Glutamatergic neuron (in vitro differentiated cells): ENCODE measurements at places on chromosomes 7 and 10. TPM values are rescaled to one million over a fixed set of nuclear protein-coding genes. Genes with fewer than 3 reads are reported as not detected.

The MAGI2 gene
- 64.2 TPM for total RNA-seq

The PDCD4 gene
- total RNA-seq: 149 TPM

- no peaks in the 10 kb centered on the region for H3K27me3 ChIP-seq
- H3K4me3 ChIP-seq: no peak overlapping the region
- no peak overlapping the region for H3K27ac ChIP-seq
- DNase-seq: no peak
- no peaks in the 10 kb centered on the region for H3K4me1 ChIP-seq
These were observed 287.8 kb downstream of the PHF14 start for GRCh38 chr7:11261470-11261869.

The SEC23IP gene
- 65.0 TPM for total RNA-seq

DNA sequence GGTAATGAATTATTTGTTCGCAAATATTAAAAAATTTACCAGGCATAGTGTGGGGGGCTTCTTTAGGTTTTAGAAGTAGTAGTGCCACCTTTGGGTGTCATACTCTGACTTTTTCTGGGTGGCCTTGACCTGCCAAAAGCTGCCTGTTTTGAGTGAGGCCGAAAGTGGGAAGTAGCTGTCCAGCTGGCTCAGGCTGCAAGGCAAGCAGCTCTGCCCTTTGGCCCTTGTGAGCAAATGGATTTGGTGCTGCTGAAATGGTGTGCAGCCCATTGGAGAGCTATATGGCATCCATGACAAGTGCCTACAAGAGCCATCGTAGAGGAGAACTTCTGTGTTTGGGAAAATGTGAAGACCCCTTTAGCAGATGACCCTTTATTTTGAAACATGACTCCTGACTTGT, 20.2 kb upstream of the ICA1 start:
- no peak overlapping the region for H3K4me3 ChIP-seq
- H3K36me3 ChIP-seq: no peaks in the 10 kb centered on the region
- no peaks in the 10 kb centered on the region for H3K4me1 ChIP-seq
- no peak overlapping the region for H3K27ac ChIP-seq
- DNase-seq: no peak
- H3K27me3 ChIP-seq: no peaks in the 10 kb centered on the region

DNA sequence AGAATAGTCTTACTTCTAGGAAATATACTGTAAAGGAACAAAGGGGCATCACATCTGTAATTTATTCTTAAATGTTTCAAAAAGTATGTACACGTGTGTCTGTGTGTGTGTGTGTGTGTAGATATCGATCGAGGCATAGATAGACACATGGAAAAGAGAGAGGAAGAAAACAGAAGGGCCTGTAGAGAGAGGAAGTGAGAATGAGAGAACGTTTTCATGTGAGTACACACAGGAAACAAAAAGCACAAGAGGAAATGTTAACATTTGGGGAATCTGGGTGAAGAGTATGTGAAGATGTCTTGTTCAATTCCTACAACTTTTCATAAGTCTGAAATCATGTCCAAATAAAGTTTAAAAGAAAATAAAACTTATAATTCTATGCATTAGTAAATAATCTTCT, 286.5 kb upstream of the SORCS1 start:
- no peaks in the 10 kb centered on the region for H3K36me3 ChIP-seq
- DNase-seq: no peak
- H3K27ac ChIP-seq: no peak overlapping the region
- no peaks in the 10 kb centered on the region for H3K27me3 ChIP-seq
- H3K4me1 ChIP-seq: no peaks in the 10 kb centered on the region

The CPA2 gene
- not detected for total RNA-seq

The CTNNA3 gene
- 3.3 TPM for total RNA-seq

- H3K27ac ChIP-seq: no peak overlapping the region
- H3K36me3 ChIP-seq: peaks cover 5% of the 10 kb centered on the region
- DNase-seq: no peak
- H3K4me1 ChIP-seq: peaks cover 8% of the 10 kb centered on the region
These were observed 687.4 kb downstream of the PARD3 start for GRCh38 chr10:34127676-34128075.

- no peaks in the 10 kb centered on the region for H3K36me3 ChIP-seq
- DNase-seq: no peak
- no peaks in the 10 kb centered on the region for H3K4me1 ChIP-seq
- peaks cover 2% of the 10 kb centered on the region for H3K27me3 ChIP-seq
These were observed 880.6 kb downstream of the LRMDA start for GRCh38 chr10:76311752-76312636.

DNA sequence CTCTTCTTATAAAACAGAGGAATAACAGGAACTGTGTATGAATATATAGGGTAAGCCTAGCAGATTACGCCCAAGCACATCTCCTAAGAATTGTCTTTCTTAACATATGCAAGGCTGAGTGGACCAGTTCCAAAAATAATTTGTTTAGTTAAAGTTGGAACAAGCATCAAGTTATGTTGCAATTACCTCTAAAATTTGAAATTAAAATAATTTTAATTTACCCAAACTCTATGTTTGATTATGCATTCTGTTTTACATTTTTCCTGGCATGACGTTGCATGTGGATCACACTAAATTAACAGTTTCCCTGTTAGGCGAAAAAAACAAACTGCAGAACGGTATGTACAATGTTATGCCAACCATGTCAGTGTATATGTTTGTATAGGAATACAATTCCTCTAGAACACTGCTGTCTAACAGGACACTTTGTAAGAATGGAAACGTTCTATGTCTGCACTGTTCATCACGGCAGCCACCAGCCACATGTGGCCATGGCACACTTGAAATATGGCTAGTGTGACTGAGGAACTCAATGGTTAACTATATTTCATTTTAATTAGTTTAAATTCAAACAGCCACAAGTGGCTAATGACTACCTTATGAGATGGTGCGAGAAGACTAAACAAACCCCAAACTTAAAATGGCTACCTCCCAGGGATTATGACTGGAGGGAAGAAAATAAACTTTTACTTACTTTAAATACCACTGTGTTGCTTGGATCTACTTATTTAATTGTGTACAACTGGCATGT, 281.1 kb upstream of the KLF14 start:
- no peak for DNase-seq
- no peak overlapping the region for H3K27ac ChIP-seq
- no peaks in the 10 kb centered on the region for H3K36me3 ChIP-seq

DNA sequence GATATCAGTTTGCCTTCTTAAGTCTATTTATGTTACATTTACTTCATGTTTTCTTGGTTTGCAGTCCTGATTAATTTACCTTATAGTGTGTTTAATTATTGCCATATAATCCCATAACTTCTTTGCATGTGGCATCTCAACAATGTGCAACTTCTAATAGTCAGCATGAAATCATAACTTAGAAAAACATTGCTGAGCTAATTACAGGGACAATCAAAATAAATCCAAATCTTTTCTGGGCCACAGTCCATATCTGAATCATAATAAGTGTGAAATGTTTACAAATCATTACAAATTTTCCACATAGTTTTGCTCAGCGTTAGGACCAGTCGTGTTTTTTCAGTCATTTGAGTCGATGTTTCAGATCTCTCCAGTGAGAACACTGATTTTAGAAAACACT, 29.1 kb upstream of the CABCOCO1 start:
- no peak overlapping the region for H3K27ac ChIP-seq
- no peaks in the 10 kb centered on the region for H3K27me3 ChIP-seq
- no peaks in the 10 kb centered on the region for H3K4me1 ChIP-seq
- H3K4me3 ChIP-seq: no peak overlapping the region

DNA sequence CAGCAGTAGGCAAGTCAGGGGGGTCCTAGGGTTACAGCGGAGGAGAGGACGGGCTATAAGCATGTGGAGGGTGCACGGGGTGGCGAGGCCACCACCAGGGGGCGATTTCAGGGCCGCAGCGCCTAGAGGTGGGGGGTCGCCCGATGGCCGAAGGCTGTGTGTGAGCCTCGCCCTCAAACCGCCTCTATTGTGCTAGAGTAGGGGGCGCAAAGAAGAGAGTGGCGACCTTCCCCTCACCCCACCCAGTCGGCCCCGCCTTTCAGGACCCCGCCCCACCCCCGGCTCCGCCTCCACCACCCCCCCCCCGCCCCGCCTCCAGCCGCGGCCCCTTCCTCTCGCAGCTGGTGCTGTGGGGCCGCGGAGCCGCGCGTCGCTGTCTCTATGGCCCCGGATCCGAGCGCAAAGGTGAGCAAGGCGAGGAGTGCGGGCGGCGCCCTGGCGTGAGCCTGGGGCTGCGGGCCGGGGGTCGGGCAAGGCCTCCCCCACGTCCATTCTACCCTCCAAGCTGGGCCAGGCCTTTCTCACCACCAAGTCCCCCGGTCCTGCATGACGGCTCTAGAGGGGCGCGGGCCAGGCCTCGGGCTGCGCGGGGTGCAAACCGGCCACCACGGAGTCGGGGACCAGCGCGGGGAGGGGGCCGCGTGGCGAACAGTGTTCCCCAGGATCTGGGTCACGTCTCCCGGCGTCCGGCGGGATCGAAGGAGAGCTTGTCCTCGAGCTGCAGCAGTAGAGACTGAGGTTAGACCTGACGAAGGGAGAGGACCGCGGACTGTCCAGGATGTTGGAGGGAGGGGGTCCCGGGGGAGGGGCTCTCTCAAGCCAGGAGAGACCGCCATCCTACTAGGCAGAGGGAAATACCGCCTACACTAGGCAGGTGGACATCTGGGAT, at the start of gene SEMA4G:
TSS of gene SEMA4G (plus strand) at position 318 of the 889 bp plus-strand sequence. CDS start 3,409 bp downstream, outside the sequence.
- peak within 1 kb of the TSS; percentile 86 for H3K4me3 ChIP-seq
- peak; percentile 86 for DNase-seq
- H3K36me3 ChIP-seq: no peaks in the 10 kb centered on the region
- H3K27ac ChIP-seq: peak within 1 kb of the TSS; percentile 77
- H3K4me1 ChIP-seq: peaks cover 13% of the 10 kb centered on the region

The IGF2BP3 gene
- 47.0 TPM for total RNA-seq

DNA sequence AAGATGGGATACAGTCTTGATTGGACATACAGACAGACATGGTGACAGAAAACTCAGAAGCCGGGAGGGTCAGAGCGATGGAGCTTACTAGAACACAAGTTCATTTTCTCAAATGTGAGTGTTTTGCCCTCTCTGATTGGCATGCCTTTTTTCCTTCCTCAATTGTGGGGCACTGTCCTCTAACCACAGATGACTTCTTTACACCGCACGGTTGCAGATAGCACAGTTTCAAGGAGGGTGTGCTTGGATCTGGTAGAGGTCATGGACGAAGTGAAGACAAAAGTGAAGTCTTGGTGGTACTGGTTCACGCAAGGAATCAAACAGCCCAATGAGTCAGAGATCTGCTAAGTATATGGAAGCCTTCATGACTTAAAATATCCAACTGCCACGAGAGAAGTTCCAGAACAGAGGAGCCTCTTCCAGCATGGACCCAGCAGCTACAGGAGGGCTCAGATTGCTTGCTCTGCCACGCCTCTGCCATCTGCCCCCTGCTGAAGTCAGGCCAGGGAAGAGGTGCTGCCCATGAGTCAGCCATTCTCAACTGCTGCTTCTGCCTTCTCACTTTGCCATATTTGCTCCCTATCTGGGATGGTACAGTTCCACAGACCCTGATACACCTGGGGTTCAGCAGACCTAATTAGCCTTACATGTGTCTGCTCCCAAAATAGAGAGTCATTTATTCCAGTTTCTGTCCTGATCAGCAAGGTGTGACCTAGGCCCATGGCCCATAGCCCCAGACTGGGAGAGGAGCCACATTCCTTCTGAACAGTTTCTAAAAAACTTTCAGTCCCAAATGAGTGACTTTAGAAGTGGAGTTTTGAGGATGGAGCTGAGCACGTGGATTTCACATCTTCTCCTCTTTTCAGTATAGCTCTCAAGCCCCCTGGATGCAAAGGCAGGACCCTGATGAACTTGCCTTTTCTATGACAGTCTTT, 413.8 kb downstream of the KCNMA1 start:
- H3K27me3 ChIP-seq: peaks cover 2% of the 10 kb centered on the region
- DNase-seq: no peak
- no peaks in the 10 kb centered on the region for H3K4me1 ChIP-seq
- no peaks in the 10 kb centered on the region for H3K36me3 ChIP-seq
- H3K4me3 ChIP-seq: no peak overlapping the region

The NDUFA5 gene
- total RNA-seq: 84.4 TPM

GRCh38 chr10:71273506-71273905, 45.6 kb upstream of the SLC29A3 start:
- no peaks in the 10 kb centered on the region for H3K36me3 ChIP-seq
- peaks cover 23% of the 10 kb centered on the region for H3K4me1 ChIP-seq
- no peak overlapping the region for H3K4me3 ChIP-seq
- DNase-seq: no peak

DNA sequence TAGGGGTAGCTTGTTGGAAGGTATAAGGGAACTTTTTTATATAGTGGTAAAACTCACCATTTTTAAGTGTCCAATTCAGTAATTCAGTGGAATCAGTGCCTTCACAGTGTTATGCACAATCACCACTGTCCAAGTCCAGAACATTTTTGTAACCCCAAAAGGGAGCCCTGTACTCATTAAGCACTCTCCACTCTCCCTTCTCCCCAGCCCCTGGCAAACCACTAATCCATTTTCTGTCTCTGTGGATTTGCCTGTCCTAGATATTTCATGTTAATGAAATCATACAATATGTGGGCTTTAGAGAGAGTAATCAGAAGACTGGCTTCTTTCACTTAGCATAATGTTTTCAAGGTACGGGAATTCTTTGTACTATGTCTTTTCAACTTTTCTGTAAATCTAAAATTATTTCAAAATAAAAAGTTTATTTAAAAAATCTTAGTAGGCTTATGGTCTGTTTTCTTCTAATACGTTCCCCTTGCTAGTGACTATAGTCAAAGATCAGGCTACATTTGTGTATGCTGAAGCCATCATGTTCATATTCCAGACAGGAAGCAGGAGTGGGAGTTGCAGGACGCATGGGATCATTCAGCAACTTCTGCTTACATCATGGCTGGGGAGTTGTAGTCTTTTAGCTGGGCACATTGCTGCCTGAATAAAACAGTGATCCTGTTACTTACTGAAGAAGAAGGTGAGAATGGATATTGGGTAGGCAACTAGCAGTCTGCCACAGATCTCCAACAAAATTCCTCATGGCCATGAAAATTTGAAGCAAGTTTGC, 35.4 kb upstream of the TAX1BP1 start:
- no peak for DNase-seq
- peaks cover 8% of the 10 kb centered on the region for H3K36me3 ChIP-seq
- peak overlapping the region; percentile 62 for H3K4me3 ChIP-seq
- peaks cover 20% of the 10 kb centered on the region for H3K4me1 ChIP-seq
- H3K27me3 ChIP-seq: peaks cover 2% of the 10 kb centered on the region
